Left kidney (tissue), 8 donors: ENCODE measurements at places on chromosomes 3 and 15.
A peak's percentile ranks its signal among the peaks of the same experiment; 100 is the strongest.

DNA sequence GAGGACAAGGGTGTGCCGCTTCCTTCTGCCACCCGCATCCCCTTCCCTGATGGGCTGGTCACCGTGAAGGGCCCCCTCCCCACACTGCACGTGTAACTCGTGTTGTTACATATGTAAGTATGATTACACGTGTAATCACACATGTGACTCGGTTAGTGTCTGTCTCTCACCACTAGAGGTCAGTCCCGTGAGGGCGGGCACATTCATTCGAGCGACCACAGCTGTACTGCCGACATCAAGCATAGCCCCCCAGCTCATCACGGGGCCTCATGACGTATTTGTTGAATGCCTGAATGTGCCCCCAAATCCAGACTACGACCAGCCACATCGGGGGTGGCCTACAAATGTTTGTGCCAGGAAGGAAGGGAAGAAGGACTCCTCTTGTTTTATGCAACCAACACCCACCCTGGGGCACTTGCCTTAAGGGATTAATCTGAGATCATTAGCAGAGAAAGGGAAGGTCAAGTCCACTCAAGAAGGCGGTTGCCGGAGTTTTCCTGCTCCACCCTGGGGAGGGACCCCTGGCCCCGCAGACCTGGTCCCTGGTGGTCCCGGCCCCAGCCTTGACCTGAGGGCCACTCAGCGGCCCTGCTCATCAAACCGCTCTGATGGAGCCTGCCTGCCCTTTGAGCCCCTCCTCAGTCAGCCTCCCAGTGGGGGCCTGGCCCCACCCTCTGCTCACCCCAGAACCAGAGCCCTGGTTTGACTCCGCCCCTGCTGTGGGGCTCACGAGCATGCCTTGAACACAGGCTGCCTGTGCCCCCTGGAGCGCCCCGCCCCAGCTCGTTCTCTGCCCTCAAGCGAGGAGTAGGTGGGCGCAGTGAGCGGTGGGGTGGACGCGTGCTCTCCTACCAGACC is 52.8 kb downstream of the RGMA start:
- DNase-seq = peak; percentile 45

DNA sequence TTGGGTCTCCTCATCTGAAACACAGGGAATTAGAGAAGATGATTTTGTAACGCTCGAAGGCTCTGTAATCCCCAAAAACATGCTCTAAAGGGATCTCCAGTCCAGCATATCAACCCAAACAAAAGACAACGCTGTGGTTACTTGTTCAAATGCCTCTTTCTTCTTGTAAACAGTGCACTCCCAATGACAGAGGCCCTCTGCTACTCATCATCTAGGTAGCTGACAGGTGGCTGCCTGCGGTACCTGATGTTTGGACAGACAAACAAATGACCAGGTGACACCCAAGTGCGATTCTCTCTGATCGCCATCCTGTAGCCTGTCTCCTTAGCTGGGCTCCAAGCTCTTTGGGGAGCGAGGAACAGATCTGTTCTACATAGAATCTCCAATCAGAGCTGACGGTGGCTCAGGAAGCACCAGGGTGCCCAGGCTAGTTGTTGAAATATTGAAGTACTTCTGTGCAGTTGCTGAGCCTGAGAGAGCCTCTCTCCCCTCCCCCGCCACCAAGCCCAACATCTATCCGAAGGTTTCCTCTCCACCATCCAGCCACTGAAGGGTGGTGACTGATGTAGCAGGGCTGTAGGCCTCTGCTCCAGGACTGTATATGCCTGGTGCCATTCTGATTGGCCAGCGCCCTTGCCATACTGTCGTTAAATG is 238.7 kb downstream of the XXYLT1 start:
- no peak for DNase-seq

- no peak for DNase-seq
These were observed 19.9 kb upstream of the UBE2E1 start for GRCh38 chr3:23785882-23786281.

- no peak for DNase-seq
These were observed 3.3 kb upstream of the CA12 start for GRCh38 chr15:63384906-63385305.

DNA sequence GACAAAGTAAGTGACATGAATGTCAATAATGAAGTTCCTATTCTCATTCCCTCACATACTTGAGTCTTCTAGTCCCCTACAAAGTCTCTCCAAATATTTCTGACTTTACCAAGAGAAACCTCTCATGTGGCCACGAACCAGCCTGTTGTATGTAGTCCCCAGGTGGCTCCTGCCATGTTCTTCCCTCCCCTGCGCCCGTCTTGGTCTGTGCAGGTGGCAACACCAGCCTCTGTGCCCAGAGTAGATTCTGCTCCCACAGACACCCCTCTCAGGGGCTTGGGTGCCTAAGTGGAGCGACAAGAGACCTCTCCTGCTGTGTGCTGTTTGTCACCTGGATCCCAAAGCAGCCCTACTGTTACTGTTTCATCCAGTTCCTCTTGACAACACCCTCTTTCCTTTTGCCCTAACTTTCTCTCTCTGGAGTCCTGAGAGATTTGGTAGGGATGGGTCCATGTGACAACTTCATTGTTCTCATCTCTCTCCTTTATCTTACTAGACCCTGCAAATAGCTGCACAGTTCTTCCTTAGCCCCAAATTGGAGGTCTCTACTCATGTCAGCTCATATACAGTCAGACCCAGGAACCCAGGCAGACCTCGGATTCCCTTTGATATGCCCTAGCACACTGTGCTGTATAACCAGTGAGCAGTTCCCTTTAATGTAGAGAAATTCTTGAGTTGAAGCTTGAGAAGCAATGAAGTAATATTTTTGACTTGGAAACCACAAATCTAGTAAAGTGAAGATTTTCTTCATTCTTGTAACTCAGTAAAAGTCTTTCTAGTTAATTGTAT is 56.9 kb downstream of the POLR2M start:
- DNase-seq = no peak

- no peak for DNase-seq
These were observed 10.1 kb downstream of the ARL14 start for GRCh38 chr3:160686955-160687535.

DNA sequence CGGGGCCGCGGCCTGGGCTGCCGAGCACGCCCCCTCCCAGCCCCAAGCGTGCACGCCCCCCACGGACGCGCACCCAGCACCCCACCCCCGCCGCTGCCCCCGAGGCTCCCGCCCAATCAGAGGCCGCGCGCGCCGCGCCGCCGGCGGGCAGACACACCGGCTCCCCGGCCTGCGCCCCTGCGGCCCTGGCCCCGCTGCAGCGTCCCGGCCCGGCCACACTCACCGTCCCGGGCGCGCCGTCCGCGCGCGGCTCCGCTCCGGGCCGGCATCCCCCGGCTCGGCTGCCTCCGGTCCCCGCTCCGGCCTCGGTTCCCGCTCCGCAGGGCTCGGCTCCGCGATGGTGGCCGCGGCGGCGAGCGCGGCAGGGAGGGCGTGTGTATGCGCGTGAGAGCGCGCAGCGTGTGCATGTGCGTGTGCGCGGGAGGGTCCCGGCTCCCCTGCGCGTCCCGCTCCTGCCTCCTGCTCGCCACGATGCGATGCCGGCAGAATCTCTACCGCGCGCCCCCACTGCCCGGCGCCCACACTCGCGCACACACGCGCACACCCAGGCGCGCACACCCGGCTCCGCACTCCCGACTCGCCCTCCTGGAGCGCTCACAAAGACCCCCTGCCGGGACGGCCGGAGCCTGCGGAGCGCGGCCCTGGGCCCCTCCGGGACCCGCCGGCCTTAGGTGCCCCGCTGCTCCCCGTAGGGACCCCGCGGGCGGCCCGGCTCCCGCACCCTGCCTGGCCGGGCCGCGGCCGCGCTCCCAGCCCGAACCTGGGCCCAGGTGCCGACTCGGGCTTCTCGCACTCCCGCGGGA is 186.5 kb upstream of the LINGO1 start:
- no peak for DNase-seq

GRCh38 chr3:197468866-197469382 is 86.8 kb downstream of the BDH1 start:
- DNase-seq = no peak

- no peak for DNase-seq
These were observed 4.9 kb downstream of the ADIPOQ start for GRCh38 chr3:186847437-186847836.

GRCh38 chr3:151873398-151873797 is at the start of gene SUCNR1:
Gene SUCNR1, plus strand, starts transcription at chr3:151873643. Its CDS starts 6,250 bp downstream, at chr3:151879893.
- DNase-seq = no peak

DNA sequence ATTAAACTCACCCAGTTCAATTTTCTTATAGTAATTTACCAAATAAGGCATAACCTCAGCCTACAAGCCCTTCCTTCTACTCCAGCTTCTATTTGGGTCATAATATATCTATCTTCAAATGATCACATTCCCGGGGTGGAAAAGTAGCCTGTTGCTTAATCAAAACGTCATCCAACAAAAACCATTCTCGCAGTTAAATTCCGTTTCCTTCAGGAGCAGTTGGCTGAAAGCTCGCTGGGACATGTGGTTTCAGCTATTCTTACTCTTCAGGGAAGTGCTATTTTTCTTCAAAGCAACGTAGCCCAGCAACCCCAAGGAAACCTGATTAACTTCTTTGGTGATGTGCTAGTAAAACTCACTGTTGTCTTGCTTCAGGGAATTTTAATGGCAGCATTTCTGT is 59.6 kb downstream of the MAGI1 start:
- no peak for DNase-seq
